ENCODE measurements at places on chromosomes 12 and 14.

DNA sequence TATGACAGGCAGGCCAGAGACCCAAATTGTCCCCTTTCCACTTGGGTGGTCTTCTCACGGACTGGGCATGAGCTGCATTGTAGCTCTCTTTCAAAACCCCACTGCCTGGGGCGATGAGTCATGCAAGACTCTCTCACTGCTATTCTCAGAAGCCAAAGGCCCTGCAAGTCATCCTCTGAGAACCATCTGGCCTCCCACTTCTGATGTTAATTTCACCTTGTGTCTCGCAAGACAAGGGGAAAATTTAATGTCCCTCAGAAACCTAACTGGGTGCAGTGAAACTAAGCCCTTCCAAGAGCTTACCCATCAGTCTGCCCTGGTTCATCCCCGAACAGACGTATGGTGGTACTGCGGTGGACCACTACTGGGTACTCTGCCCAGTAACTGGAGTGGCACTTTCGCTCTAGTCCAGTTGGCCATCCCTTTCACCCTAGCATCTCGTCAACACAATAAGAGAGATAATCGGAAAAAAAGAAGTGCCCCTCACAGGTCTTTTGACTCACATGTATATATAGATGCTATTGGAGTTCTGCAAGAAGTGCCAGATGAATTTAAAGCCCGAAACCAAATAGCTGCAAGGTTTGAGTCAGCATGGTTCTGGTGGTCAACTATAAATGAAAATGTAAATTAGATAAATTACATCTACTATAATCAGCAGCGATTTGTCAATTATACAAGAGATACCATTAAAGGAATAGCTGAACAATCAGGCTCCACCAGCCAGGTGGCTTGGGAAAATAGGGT lies 31.3 kb upstream of the LALBA start:
- peak; percentile 95 for DNase-seq

DNA sequence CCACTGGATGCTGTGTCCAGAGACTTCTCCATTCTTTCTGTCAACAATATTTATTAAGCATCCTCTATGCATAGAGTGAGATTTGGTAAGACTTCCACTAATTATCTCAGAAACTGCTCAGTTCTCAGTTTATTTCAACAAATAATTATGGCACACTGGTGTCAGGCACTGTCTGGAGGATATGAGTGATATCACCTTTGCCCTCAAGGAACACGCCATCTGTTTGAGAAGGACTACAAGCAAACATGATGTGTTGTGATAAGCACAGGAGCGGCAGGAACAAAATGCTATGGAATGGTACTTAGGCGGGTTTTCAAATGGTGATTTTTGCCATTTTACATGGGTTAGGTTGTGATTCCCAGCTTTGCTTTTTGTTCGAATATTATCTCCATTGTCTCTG lies 229.2 kb downstream of the DPF3 start:
- no peak for DNase-seq

DNA sequence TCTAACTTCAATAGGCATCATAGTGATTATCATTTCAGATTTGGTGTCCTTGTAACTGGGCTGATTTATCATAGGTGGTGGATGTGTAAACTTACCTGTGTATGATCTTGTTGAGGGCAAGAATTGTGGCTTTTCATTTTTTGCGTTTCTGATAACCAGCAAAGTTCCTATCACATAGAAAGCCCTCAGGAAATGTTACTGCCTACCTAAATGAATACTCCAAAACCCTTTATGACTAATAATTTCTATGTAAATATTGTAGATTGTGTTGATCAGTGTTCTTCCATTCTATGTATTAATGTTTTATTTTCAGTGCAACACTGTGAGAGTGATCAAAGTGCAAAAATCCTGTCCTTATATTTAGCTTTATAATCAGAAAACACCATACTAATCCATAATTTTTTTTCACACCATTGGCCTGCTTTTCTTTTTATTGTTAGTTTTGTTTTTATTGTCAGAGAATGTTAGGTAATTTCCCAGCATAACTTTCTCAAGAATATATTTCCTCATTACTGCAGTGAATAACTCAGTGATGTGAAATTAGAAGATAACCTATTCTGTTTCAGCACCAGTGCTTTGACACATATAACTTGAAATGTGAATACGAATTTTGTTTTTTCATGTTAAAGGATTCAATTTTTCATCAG lies 94.1 kb downstream of the GPHN start:
- DNase-seq, result no peak

GRCh38 chr14:55927028-55927427 lies 191.2 kb upstream of the PELI2 start:
- no peak for DNase-seq

DNA sequence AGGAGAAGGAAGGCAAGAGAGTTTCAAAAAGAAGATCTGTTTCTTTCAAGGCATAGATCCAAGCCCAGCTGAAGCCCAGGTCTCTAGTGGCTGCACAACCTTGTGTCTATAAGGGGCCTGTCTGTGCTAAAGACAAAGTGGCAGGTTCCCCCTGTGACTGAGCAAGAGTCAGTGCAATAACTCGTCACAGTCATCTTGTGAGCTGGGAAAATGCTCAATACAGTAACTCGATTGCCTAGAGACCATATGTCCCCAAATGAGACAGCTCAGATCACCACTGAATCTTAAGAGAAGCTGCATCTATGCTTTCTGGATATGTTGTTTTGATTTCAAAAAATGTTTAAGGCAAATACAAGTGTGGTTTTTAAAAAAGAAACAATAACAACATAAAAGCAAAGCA lies 24.2 kb downstream of the ST8SIA1 start:
- DNase-seq, result no peak

- DNase-seq, result peak; percentile 86
These were observed 49.5 kb downstream of the MYF5 start for GRCh38 chr12:80766210-80766609.

- no peak for DNase-seq
These were observed 22.4 kb downstream of the EIF2B2 start for GRCh38 chr14:75025082-75025481.

GRCh38 chr14:85482552-85482951 lies 47.4 kb upstream of the FLRT2 start:
- no peak for DNase-seq

GRCh38 chr12:6635375-6635855 lies 344 bp downstream of the LPAR5 start:
- DNase-seq, result no peak

DNA sequence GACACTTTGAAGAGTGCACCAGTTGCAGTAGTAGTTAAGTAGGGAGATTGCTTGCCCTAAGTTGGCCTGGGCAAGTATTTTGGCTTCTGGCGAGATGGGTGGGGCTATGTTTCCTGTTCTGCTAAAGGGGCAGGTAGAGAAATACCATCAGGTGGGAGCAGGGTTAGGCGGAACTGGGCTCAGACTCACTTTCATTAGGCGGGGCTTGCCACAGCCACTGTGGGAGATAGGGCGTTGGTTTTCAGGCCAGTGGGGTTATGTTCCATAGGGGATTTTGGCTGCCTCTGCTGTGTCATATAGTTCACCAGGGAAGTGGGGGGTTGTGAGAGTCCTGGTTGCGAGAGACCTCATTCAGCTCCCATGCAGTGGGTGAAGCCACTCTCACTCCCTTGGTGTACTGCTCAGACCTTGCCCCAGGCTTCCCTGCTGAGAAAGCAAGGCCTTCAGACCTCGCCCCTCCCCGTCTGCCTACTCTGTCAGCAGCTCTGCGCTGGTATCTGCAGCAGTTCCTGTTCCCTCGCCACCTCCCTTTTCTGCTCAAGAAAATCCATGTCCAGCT lies 43.3 kb downstream of the AEBP2 start:
- no peak for DNase-seq

DNA sequence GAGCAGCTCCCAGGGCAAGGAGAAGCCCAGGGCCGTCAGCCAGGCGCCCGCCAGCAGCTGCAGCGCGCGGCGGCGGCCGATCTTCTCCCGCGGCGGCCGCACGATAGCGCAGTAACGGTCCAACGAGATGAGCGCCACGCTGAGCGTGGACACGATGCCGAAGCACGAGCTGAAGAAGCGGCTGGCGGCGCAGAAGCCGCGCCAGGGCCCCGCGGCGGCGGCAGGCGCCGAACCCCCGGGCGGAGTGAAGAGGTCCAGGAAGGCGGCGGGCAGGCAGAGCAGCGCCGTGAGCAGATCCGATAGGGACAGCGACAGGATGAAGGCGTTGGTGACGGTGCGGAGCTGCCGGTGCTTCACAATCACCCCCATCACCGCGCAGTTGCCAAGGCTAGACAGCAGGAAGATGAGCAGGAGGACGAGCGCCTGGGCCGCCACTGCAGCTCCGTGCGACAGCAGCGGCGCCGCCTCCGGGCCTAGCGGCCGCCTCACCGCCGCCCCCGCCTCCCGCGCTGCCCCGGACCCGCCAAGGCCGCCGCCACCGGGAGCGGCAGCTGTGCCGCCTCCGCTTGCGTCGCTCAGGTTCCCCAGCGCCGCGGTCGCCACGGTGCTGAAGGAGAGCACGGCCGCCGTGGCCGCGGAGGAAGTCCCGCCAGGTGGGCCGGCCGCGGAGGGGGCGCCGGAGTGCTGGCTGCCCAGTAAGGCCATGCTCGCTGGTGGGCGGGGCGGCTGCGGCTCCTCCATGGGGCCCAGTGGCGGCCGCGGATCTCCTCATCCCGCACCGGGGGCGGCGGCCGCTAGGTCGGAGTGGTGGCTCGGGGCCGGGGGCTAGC lies 479 bp downstream of the GPR135 start:
- no peak for DNase-seq

DNA sequence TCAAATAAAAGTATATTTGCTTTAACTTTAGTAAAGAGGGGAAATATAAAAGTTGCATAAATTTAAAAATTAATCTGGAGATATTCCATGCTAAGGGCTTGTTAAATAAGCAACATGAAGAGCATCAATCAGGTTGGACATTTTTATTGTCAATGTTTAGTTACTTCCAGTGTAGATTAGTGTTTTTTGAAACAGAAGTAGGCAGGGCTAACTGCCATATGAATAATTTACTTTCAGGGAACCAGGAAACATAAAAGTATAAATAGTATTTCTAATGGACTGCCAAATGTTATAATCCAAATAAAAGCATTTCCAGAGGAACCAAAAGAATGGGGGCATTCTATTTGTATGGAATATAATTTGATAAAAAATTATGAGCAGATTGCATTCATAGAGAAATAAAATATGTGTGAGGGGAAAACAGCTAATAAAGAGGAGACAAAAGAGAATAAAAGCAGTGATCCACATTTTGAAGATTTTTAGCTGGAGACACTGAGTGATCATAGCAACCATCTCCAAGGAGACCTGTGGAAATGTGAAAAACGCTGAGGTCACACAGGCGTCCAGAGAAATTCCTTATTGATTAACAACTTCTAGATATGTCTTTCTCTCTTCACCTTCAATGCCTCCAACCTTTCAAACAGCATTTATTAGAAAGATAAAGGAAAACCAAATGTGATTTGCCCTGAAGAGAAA lies 70.8 kb downstream of the SRGAP1 start:
- DNase-seq, result peak; percentile 58

DNA sequence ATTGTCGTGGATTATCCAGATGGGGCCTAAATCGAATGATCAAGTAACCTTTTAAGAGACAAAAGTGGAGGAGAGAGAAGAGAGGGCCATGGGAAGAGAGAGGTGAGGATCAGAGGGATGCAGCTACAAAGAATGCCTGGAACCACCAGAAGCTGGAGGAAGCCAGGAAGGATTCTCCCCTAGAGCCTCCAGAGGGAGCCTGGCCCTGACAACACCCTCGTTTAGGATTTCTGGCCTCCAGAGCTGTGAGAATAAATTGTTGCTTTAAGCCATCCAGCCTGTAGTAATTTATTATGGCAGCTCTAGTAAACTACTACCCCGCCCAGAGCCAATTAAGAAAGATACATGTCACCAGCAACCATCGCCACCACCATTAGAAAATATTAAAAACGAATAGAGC lies 46.2 kb upstream of the GSC start:
- no peak for DNase-seq

DNA sequence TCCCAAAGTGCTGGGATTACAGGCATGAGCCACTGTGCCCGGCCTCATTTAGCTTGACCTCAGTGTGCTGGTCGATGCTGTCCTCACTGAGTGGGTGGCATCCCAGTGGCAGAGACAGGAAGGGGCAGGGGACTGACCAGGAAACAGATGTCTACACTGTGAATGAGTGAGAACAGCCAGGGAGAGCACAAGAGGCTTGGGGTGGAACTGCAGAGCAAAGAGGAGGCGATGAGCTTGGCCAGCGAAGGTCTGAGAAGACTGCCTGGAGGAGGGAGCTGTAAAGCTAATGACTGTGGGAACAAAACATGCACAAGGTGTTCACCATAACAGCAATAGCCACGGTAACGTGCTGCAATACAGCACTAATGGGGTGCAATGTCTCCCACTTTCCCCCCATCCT lies 57.2 kb upstream of the BEGAIN start:
- no peak for DNase-seq

- no peak for DNase-seq
These were observed 8.3 kb downstream of the MVK start for GRCh38 chr12:109581856-109582255.

GRCh38 chr12:75820071-75820470 lies 211.5 kb downstream of the PHLDA1 start:
- DNase-seq, result no peak

DNA sequence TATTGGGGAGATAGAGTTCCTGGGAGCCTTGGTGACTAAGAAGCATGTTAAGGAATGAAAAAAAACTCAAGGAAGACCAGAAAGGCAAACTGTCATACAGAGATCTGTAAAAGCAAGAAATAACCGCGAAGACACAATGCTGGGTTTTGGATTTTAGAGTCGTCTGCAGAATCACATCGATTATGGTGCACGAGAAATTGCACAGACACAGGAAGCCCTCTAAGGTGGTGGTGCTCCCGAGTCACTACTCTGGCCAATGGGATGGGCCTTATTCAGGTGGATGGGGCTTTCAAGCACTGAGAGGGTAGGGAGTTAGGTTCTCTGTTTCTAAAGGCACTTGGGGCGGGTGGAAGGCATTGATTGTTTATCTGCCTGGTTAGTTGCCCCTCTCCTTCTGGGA lies 10.3 kb upstream of the FLVCR2 start:
- DNase-seq, result no peak

GRCh38 chr12:127270193-127270592 lies 996.8 kb upstream of the TMEM132C start:
- DNase-seq, result no peak

DNA sequence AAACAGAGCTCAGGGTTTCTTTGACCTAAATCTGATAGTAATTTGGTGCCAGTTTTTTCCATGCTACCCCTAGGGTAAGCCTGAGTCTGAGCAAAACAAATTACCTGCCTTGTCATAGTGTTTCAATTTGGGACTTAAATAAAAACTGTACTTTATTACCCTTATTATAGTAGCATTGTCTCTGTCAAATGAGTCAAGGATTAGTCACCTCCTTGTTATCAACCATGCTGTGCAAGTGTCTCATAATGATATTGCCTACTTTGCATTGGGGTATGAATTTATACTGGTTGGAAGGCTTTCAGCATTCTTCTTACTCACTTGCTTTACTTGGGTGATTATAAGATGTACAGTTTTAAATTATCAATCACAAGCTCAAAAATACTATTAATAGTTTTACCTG lies 380.0 kb downstream of the LRFN5 start:
- DNase-seq, result no peak

- DNase-seq, result no peak
These were observed 178.3 kb downstream of the PRKD1 start for GRCh38 chr14:29749327-29749726.

GRCh38 chr14:54901380-54902142 lies 1.1 kb downstream of the GCH1 start:
- no peak for DNase-seq
